ENCODE measurements at places on chromosomes 1 and 21.

- DNase-seq = no peak
These were observed 63.8 kb upstream of the LYST start for GRCh38 chr1:235930543-235930942.

GRCh38 chr21:33236013-33236686 lies 6.4 kb downstream of the IFNAR2 start:
- no peak for DNase-seq

GRCh38 chr1:236491469-236492136 lies 32.2 kb upstream of the LGALS8 start:
- no peak for DNase-seq

DNA sequence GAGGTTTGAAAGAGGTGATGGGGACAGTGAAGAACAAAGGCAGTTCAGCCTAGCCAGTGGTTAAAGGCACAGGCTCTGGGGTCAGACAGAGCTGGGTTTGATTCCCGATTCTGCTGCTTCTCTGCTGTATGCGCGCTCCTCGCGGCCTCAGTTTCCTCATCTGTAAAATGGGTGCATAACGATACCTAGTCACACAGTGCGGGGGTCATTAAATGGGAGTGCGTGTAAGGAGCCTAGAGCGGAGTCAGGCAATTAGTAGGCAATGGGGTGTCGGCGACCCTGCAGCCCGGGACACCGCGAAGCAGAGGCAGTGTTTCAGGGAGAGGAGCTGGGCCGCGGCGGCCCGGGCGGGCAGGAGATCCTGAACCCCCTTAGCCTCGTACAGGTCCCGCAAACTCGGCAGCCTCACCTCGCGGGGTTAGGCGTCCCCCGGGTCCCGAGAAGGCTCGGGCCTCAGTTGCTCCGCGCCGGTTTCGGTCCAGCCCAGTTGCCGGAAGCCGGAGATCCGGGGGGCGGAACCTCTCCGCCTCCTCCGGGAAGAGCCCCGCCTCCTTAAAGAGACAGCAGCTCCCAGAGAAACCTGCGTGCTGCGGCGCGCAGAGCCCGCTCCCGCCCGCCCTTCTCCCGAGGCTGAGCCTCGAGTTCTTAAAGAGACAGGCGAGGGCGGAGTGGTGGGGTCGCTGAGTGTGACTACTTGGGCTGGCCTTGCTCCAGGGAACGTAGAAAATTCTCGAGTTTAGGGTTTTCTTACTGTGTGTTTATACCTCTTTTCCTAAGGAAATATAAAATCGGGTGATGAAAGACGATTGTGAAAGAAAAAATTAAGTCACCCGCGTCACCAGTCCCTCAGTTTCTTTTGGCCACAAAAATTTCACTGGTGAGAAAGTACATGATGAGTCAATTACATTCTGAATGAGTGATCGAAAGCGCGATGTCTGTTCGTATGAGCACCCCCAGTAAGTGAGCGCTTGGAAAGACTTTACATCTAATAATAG lies at the start of gene YIPF1:
Gene YIPF1, minus strand, starts transcription at position 494 of the 995 bp plus-strand sequence. CDS start 860 bp downstream, outside the sequence.
- DNase-seq = peak; percentile 92

- DNase-seq = no peak
These were observed 29.6 kb upstream of the NPPB start for GRCh38 chr1:11888206-11888876.

- no peak for DNase-seq
These were observed 2.8 kb upstream of the INPP5B start for GRCh38 chr1:37949524-37950152.

GRCh38 chr1:212447478-212447877 lies 14.8 kb downstream of the NENF start:
- no peak for DNase-seq

DNA sequence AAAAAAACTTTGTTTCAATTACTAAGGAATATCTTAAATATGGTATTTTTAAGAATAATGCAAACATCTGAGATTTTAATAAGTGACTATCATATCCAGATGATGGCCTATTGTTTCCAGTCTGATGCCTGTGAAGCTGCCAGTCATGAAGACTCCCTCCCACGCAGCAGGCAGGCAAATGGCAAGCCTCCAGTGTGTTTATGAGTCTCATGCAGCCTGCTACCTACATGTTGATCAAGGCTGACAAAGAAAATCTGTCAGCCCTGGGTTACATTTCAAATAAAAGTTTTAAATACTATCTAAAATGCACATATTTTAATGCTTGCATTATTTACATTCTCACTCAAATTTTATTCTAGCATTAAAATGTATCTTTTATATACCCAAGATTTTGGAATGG lies 137.6 kb upstream of the RNPC3 start:
- DNase-seq = no peak

- DNase-seq = no peak
These were observed 41.7 kb downstream of the TNFRSF9 start for GRCh38 chr1:7898962-7899361.

DNA sequence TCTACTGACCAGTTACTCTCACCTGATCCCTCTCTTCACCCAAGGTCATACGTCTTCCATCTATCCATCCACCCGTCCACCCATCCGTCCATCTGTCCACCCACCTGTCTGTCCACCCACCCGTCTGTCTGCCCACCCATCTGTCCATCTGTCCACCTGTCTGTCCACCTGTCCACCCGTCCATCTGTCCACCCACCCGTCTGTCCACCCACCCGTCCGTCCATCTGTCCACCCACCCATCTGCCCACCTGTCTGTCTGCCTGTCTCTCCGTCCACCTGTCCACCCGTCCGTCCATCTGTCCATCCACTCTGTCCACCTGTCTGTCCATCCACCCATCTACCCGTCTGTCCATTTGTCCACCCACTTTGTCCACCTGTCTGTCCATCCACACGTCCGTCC lies 11.8 kb upstream of the KIF26B start:
- no peak for DNase-seq

DNA sequence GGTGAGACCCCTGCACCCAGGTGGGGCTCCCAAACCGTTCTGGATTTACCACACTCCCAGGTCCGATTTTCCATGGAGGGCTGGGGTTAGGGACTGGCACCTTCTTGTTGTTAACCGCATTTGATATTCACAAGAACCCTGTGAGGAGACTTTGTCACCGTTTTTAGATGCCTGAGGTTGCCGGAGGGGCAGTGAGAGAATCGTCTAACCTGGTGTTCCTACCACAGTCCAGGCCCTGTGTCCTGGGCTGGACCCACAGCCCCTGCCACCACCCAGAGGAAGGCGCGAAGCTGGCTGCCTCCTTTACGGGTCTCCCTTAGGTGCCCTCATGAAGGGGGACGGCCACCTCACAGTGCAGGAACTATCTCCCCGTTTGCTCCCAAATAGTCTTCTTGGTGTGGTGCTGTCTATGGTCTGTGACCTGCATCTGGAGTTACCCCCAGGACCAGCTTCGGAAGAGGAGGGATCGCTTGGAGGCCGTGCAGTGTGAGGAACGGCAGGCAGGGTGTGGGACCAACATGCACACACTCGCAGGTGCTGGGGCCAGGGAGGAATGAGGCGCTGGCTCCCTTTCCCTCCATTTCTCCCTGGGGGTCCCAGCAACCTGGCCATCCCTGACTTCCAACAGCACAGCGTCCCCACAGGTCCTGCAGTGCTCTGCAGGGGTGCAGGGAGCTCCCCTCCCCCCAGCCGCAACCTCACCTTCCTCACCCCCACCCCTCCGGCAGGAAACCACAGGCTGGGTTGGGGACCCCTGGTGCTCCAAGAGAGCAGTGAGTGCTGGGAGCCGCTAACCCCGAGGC lies 7.0 kb downstream of the SIM2 start:
- no peak for DNase-seq

DNA sequence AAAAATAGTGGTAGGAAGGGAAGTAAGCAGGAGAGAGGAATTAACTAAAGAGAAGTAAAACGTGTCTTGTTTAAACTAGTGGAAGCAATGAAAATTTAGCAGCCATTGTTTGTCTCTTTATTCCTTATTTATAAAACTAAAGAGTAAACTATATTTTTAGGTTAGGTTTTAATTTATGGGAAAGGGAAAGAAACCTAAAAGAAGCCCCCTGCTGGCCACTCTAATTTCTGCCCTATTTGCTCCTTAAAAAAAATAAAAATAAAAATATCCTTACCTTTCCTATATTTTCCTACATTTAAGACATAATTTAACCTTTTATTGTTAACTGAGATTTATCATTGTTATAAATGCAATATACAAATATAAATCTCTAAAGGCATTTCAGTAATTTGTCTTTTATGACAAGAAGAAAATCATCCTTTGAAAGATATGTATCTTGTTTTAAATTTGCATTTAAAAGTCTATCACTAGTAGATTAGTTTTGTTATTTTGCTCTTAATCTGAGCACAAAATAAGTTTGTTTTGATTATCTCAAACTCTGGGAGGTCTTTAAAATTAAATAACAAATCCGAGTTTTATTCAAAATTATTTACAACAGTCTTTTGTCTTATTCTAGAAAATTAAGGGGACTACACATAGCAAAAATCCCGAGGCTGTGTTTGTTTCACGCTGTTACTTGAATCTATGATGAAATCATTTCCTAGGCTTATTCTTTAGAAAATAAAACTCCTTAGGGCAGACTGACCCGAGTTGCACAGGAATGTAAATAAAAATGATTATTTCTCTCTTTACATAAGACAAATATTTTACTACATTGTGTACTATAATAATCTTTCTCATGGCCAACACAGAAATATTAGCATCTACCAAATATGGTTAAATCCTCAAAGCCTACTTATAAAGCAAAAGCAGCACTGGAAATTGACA lies 201.7 kb downstream of the NRIP1 start:
- peak; percentile 49 for DNase-seq

- no peak for DNase-seq
These were observed 53.0 kb upstream of the CNN3 start for GRCh38 chr1:94979656-94980581.

DNA sequence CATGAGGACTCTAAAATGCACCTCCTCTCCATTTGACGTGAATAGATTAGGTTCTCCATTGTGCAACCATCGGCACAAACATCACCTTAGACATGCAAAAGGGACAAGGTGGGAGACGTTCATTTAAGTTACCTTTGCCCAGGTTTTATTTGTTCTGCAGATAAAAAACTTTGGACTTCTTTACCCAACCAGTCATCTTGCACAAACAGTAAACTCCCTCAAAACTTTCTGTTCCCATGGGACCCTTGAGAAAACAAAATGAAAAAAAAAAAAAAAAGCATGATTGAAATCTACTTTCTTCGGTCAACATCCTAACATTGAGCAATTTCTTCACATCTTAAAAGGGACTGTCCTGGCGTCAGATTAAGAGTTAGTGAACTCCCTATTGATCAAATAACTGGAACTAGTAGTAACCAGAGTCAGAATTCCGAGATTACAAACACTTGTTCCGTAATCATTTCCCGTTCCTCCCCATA lies 31.4 kb upstream of the PROX1 start:
- no peak for DNase-seq

- no peak for DNase-seq
These were observed 300.4 kb downstream of the PLA2G4A start for GRCh38 chr1:187129132-187129531.

- no peak for DNase-seq
These were observed 449.5 kb downstream of the PLPP3 start for GRCh38 chr1:56129837-56130236.

- DNase-seq = no peak
These were observed 2.5 kb upstream of the COG2 start for GRCh38 chr1:230639714-230640209.

DNA sequence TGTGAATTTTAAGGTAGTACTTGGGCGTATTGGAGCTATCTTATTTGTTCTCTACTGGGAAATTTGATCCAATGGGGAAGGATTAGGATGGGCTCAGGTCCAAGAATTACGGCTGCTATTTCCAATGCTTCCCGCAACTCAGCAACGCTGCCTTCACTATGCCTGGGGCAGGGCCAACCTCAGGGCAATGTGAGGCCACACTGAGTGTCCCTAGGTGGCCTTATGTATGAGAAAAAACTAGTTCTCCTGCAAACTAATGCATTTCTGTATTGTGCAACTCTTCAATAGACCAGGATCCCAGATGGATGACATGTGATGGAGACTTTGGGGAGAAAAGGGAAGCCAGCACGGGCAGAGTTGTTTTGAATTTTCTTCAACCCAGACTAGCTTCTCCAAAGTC lies 168.1 kb downstream of the DUSP10 start:
- no peak for DNase-seq

DNA sequence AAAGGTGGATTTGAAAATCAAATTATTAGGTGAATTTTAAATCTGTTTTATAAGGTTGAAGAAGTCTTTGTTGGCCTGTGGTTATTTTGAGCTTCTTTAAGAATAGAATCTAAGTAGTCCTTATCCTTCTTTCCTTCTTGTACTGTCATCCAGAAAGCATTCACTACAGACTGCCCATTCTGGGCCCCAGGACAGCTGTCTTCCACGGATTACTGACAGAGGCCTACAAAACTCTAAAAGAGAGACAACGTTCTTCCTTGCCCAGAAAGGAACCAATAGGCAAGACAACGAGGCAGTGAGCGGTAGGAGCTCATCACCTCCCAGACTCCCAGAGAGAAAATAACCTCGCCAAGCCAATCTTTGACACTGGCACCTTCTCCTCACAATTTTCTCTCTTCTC lies 24.4 kb upstream of the PIGC start:
- no peak for DNase-seq

DNA sequence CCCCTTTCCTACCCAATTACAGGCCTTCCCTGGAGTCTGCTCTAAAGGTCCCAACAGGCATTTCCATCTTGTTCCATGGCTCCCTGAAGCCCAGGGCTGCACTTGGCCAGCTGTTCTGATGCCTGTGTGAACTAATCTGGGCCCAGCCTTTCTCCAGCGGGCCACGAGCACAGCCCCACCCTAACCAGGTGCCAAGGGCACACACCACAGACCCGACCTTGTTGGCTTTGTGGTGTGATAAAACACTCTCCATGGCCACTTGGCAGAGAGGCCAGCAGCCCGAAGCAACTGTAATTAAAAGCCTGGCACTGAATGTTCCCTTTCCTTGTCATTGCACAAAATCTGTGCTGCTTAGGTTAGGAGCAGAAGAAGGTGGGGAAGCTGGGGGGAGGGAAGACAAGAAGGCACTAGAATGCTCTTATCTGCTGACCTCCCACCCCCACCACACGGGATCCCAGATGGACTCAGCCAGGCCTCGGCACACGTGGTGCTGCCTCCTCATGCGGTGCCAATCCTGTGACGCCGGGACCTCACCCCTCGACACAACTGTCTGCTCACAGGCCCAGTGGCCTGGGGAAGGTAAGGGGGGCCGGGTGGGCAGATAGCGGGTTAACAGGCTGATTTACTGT lies 9.9 kb downstream of the HCRTR1 start:
- DNase-seq = no peak

DNA sequence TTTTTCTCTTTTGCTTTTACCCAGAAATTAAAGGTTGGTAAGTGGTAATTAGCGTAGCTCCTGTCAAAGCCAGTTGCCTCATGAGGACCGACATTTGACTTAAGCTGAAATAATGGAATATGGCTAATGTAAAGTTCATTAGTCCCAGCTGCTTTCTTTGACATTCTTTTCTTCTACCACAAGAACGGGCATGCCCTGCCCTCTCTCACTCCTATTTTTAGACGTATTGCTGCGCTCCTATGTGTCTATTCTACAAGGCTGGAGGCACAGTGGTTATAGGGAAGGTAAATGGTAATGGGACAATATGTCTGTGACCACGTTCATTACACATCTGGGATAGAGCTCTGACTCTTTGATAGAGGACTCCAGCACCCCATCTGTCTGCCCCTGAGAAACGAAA lies 6.8 kb downstream of the CORT start:
- DNase-seq = no peak

GRCh38 chr1:230794431-230794830 lies 47.2 kb downstream of the CAPN9 start:
- no peak for DNase-seq

Measured in ELR (cell line).